Mesothelial cell of epicardium (in vitro differentiated cells): ENCODE measurements at places on chromosomes 5 and 9. TPM values are rescaled to one million over a fixed set of nuclear protein-coding genes. Genes with fewer than 3 reads are reported as not detected.

The FBXL7 gene
- total RNA-seq, result 68.8 to 70.7 TPM (median 70.0 TPM) in 3 replicates

The KIF12 gene
- 3.3 to 5.2 TPM (median 4.7 TPM) in 3 replicates for total RNA-seq

The DND1 gene
- total RNA-seq, result 3.3 to 3.9 TPM (median 3.5 TPM) in 3 replicates

The PCDHAC2 gene
- 12.1 to 12.7 TPM (median 12.4 TPM) in 3 replicates for total RNA-seq

The SHC3 gene
- total RNA-seq, result 2.1 to 2.9 TPM (median 2.1 TPM) in 3 replicates

The ANXA2R gene
- total RNA-seq, result 1.4 to 1.9 TPM (median 1.7 TPM) in 3 replicates

The SLC34A3 gene
- total RNA-seq, result 0.23 to 0.27 TPM in 2 of 3 replicates, not detected in the other

The CREB3 gene
- 29.1 to 32.7 TPM (median 31.6 TPM) in 3 replicates for total RNA-seq

The SPINK1 gene
- 1.0 to 3.3 TPM (median 1.4 TPM) in 3 replicates for total RNA-seq

The FAM81B gene
- total RNA-seq, result 2.7 to 4.3 TPM (median 4.0 TPM) in 3 replicates

The CER1 gene
- 0.78 to 1.2 TPM (median 1.0 TPM) in 3 replicates for total RNA-seq

GRCh38 chr9:16272776-16273175 lies 597.7 kb downstream of the BNC2 start:
- H3K4me3 ChIP-seq, result no peak overlapping the region
- no peak for DNase-seq
- peaks cover 10% of the 10 kb centered on the region for H3K4me1 ChIP-seq
- no peaks in the 10 kb centered on the region for H3K27me3 ChIP-seq
- H3K27ac ChIP-seq, result no peak overlapping the region
- H3K36me3 ChIP-seq, result no peaks in the 10 kb centered on the region

DNA sequence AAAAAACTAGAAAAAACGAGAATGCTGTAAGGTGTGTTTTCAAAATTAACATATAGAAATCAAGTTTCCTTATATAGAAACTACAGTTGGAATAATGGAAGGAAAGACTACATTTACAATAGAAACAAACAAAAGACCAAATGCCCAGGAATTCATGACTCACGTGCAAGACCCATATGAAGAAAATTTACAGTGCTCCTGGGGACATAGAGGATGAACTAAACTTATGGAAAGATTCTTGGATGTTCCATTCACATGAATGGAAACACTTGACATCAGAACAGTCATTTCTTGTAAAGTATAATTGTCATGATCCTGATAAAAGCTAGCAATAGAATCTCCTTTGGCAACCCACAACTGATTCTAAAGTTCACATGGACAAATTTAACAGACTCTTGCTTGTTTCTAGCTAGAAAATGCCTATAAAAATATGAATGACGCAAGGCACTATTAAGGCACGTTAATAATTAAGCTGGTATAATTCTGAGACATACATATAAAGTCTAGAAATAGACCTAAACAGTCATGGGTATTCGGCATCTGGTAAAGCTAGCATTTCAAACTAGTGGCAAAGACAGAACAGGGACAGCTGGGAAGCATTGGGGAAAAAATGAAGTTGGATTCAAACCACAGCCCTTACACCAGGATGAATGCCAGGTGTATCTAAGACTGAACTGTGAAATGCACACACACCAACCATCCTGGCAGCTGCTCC lies 5.1 kb upstream of the ZFP62 start:
- no peak for DNase-seq
- no peaks in the 10 kb centered on the region for H3K36me3 ChIP-seq
- H3K4me1 ChIP-seq, result no peaks in the 10 kb centered on the region
- H3K27ac ChIP-seq, result no peak overlapping the region

DNA sequence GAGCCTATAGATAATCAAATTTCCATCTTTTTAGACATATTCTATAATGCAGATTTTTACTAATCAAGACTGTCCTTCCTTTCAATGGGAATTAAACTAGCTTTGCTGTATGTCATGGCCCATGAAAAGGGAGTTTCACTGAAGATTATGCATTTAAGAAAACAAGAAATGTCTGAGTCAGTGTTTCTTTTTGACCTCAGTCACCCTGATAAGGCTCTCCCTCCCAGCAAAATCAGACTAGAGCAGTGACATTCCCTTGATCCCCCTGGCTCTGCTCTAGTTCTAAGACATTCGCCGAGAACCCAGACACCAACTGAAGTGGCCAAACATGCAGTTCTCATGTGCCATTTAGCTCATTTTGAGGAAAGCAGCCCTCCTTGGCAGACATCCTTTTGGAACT lies 442.0 kb downstream of the ACTL7B start:
- no peaks in the 10 kb centered on the region for H3K27me3 ChIP-seq
- H3K4me1 ChIP-seq, result peaks cover 13% of the 10 kb centered on the region
- H3K36me3 ChIP-seq, result no peaks in the 10 kb centered on the region
- no peak overlapping the region for H3K4me3 ChIP-seq
- peak overlapping the region; percentile 28 for H3K27ac ChIP-seq

- H3K27ac ChIP-seq, result no peak overlapping the region
- H3K4me1 ChIP-seq, result peaks cover 10% of the 10 kb centered on the region
- H3K4me3 ChIP-seq, result no peak overlapping the region
These were observed 5.6 kb upstream of the RFK start for GRCh38 chr9:76399856-76400255.

GRCh38 chr5:177393206-177393765 lies 7.2 kb downstream of the PFN3 start:
- peaks cover 11% of the 10 kb centered on the region for H3K27me3 ChIP-seq
- H3K36me3 ChIP-seq, result no peaks in the 10 kb centered on the region
- no peak overlapping the region for H3K4me3 ChIP-seq
- H3K27ac ChIP-seq, result no peak overlapping the region
- DNase-seq, result no peak
- peaks cover 13% of the 10 kb centered on the region for H3K4me1 ChIP-seq

DNA sequence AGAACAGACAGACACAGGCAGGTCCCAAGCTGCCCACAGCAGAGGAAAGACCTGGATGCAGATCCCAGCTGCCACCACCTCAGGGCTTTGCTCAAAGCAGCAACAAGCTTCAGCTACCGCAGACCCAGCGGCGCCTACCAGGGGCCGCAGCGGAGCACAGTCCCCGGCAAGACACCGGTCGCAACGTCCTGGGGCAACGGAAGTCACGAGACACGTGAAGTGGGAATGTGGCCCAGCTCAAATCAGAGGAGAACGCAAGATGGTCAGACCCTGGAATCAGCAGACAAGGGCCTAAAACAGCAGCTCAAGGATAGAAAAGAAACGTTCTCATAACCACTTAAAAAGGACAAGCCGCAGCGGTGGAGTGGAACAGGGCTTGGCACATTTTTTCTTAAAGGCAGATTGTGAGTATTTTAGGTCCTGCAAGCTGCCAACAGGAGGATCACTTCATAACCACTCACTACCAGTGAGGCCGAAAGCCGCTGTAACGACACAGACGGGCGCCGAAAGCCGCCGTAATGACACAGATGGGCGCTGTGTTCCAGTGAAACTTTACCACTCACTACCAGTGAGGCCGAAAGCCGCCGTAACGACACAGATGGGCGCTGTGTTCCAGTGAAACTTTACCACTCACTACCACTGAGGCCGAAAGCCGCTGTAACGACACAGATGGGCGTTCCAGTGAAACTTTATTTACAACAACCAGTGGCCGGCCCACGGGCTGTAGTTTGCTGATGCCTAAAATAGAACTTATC lies 21.7 kb downstream of the SLC9A3 start:
- no peak overlapping the region for H3K4me3 ChIP-seq
- no peaks in the 10 kb centered on the region for H3K36me3 ChIP-seq
- peaks cover 40% of the 10 kb centered on the region for H3K27me3 ChIP-seq
- no peak for DNase-seq

DNA sequence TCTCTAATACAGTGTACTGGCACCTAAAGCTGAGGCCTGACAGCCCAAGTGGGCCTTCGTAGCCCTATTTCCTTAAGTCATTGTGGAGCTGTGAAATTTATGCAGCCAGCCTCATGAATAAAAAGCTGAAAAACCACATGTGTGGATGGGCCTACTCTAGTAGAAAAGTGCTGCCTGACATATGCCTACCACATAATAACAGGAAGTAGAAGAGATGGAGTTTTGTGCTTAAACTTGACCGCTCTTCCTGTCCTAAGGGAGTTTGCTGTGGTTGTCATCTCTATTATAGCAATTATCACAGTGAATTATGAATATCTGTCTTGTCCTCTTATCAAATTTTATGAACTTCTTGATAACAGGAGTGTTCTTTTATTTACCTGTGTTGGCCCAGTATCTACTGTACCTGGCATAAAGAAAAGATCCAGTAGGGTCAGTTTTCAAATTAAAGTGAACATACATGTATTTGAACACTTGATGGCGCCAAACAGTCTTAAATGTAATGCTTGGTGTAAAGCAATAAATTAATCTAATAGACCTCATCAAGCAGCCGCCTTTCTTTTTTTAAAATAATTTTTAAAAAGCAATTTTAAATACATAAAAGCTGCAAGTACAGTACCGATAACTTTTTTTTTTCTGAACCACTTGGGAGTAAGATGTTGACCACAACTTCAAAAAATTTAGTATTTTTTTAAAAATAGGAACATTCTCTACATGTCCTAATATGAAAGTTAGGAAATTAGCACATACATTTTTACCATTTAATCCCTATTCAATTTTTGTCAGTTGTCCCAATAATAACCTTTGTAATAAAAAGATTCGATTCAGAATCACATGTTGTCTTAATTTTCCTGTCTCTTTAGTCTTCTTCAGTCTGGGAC lies 51.0 kb downstream of the FKTN start:
- peaks cover 12% of the 10 kb centered on the region for H3K36me3 ChIP-seq
- H3K4me1 ChIP-seq, result no peaks in the 10 kb centered on the region
- no peak overlapping the region for H3K4me3 ChIP-seq

DNA sequence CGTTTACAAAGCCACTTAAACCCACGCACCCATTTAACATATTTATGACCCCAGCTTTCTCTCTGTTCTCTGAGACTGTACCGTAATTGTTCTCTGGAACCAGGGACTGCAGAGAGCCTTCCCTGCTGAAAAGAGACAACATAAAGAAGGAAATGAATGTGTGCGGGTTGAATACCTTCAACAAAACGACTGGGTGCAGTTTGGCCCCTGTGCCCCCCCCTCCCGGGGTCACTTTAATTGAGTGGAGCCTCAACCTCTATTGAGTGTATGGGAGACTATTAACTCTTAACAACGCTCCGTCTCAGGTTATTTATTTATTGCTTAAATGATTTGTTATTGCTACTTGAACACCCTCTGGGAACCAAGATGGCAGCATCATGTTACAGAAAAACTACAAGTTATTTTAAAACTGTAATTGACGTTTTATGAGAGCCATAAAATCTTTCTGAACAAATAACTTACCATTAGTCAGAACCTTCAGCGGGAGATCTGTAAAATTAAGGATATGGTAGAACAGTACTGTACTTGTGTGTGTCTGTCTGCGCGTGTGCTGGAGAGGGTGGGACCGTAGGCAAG lies 70.6 kb downstream of the GAS1 start:
- peaks cover 2% of the 10 kb centered on the region for H3K4me1 ChIP-seq
- no peak overlapping the region for H3K27ac ChIP-seq
- H3K27me3 ChIP-seq, result peaks cover 2% of the 10 kb centered on the region
- no peak for DNase-seq

DNA sequence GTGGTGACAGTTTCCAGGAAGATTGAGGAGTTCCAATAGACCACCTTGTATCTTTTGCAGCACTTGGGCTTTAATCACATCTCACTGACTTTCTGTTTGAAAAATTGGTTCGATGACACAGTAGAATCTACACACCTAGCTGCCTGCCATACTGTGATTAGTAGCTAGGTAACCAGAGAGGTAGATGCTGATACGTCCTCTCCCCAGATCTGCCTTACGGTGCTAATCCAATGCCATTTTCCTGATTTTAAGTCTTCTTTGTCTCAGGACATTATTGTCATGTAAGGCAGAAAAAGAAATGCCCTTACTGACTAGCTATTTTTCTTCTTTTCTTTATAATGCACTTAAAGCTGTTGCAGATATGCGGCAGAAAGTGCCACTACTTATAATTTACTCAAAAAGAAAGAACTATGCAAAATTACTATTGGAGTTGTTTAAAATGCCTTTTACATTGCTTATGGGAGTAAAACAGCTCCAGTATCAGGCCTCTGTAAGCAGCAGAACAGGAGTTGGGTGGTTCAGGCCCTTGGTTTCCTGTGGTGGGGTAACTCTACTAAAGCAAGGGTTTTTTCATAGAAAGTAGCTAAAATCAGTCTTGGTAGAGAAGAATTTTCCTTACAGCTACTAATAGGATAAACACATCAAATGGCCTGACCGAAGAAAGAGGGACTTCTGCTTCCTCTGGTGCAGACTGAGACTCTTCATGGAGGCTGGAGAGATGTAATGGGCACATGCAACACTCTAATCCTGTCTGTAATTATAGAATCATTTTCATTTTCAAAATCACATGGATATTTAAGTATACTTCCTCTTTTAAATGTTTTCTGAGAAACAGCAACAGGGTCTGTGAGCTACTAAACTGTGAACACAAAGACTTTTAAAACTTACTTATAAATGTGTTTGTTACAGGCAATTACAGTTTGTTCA lies 177.2 kb downstream of the MAPKAP1 start:
- H3K36me3 ChIP-seq, result no peaks in the 10 kb centered on the region
- H3K4me3 ChIP-seq, result no peak overlapping the region
- DNase-seq, result no peak
- peaks cover 23% of the 10 kb centered on the region for H3K4me1 ChIP-seq
- H3K27ac ChIP-seq, result peak overlapping the region; percentile 57
- no peaks in the 10 kb centered on the region for H3K27me3 ChIP-seq

DNA sequence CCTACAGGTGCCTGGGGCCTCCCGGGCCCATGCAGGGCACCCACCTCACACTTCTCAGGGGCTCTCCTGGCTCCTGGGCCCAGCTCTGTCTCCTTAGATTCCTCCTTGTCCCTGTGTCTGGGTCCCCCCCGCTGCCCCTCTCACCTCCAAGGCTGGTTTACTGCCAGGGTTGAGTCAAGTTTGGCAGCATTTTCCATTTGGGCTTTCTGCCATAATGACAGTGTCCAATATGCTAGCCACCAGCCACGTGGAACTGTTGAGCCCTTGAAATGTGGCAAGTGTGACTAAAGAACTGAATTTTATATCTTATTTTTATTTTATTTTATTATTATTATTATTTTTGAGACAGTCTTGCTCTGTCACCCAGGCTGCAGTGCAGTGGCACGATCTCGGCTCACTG lies 1.9 kb downstream of the TTC16 start:
- H3K4me1 ChIP-seq, result peaks cover 12% of the 10 kb centered on the region
- no peak overlapping the region for H3K4me3 ChIP-seq
- H3K27ac ChIP-seq, result no peak overlapping the region
- peaks cover 3% of the 10 kb centered on the region for H3K27me3 ChIP-seq
- H3K36me3 ChIP-seq, result no peaks in the 10 kb centered on the region

DNA sequence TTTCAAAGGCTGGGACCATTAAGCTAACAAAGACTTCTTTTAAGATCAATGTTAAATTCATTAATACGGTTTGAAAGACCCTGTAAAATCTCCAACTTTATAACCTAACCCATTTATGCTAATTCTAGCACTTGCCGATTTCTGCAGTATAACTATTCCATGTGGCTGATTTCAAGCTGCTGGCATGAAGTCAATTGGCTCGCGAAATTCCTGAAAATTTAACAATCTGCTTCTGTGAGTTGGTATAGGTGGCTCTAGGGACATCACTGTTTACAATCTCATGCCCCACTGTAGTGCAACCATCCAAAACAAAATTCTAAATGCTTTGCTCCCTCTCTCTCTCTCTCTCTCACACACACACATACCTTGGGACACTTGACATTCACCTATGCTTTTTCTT lies 70.2 kb downstream of the LPAR1 start:
- no peaks in the 10 kb centered on the region for H3K27me3 ChIP-seq
- H3K4me3 ChIP-seq, result no peak overlapping the region
- DNase-seq, result no peak
- no peaks in the 10 kb centered on the region for H3K4me1 ChIP-seq
- no peak overlapping the region for H3K27ac ChIP-seq
- H3K36me3 ChIP-seq, result peaks cover 33% of the 10 kb centered on the region

- no peak overlapping the region for H3K4me3 ChIP-seq
- H3K27ac ChIP-seq, result peak overlapping the region; percentile 36
- no peaks in the 10 kb centered on the region for H3K27me3 ChIP-seq
- no peak for DNase-seq
These were observed 420.8 kb upstream of the GRAMD2B start for GRCh38 chr5:126002222-126002897.
